Effector memory CD8-positive, alpha-beta T cell (primary cell): ENCODE measurements at places on chromosomes 1 and 21.

DNA sequence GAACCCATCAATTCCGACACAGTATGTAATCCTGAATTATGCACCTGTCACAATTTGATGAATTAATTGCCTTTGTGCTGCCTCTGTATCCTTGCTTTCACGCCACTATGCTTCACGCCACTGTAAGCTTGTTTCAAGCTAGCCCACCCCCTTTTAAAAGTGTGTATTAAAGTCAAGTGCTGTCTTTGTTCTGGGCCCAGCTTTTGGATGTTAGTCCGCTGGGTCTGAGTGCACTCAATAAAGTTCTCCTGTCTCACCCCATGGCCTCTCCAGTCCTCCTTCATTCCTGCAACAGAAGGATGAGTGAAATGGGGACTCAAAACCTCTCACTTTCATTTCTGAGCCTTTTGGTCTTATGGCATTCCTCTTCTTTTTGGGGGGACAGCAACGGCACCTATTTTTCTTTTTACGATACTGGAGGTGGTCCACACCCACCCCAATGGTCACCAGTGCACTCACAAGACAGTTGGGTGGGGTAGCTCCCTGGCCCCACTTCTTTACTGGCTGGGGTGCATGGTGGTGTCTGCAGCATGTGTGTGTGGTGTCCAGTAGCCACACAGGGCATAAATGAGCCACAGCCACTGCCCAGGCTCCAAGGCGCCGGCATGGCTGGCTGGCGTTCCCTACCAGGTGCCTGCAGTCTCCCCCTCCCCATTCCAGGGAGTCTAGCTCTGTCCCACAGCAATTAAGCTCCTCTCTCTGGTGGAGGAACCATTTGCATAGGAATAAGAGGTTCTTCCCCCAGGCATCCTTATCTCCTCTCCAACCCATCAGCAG lies 1.8 kb downstream of the THEM4 start:
- no peak for DNase-seq

GRCh38 chr1:239987103-239987745 lies 104.5 kb upstream of the FMN2 start:
- no peak for DNase-seq

DNA sequence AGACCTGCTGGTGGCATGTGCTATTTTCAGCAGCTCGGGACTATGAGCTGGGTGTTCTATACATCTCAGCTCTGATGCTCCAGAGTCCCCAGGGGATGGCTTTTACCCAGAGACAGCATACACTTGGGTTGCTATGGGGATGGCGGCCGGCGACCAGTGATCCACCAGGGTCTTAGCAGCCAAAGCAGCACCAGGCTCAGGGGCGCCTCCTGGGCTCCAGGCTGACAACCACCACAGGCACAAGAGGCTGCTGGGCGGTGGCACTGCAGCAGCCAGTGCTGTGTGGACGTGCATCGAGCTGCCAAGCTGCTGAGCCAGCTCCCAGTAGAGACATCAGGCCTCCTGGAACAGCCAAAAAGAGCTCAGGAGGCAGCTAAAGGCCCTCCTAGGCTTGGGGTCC lies 37.6 kb upstream of the CLSTN1 start:
- DNase-seq: no peak

GRCh38 chr1:244075247-244075722 lies 24.2 kb downstream of the ZBTB18 start:
- DNase-seq: no peak

- no peak for DNase-seq
These were observed 45.7 kb downstream of the PLPP3 start for GRCh38 chr1:56533621-56534020.
